ENCODE measurements at places on chromosomes 16 and 17.
A peak's percentile ranks its signal among the peaks of the same experiment; 100 is the strongest.

- no peak for DNase-seq
Measured at GRCh38 chr16:78553268-78554039, 454.0 kb downstream of the WWOX start.

DNA sequence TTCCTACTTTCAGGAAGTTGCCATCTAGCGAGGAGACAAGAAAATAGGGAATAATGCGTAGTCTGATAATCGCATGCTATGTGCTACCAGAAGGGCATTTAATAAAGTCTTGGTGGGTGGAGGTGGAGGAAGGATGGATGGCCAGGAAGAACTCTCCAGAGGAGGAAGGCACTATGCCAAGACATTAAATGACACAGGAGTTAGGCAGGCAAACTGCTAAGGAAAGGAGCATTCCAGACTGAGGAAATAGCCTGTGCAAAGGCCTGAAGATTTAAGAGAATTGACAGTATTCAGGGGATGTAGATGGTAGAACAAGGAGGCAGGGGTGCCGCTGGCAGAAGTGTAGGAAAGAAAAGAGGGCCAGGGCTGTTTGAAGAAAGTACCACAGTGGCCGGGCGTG is 19.3 kb upstream of the ARHGAP44 start:
- no peak for DNase-seq

DNA sequence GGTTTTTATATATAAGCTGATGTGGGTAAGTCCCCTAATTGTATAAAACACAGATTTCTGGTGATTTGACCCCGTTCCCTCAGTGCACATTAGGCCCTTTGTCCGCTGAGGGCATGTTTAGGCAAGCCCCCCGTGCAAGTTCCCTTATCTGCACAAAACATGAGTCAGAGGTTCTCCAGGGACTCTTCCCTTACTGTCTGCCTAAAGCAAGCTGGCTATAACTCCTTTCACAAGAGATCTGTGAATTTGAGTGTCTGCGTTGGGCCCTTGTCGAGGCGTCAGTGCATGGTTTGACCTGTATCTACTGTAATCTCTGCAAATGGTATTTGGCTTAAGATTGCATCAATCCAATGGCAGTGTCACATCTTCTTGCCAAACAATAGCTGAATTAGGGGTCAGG is 712.8 kb downstream of the CDH8 start:
- no peak for DNase-seq

- no peak for DNase-seq
Measured at GRCh38 chr16:17340804-17341203, 130.0 kb downstream of the XYLT1 start.

- DNase-seq, result no peak
Measured at GRCh38 chr17:75909812-75910274, 5.2 kb upstream of the MRPL38 start.

DNA sequence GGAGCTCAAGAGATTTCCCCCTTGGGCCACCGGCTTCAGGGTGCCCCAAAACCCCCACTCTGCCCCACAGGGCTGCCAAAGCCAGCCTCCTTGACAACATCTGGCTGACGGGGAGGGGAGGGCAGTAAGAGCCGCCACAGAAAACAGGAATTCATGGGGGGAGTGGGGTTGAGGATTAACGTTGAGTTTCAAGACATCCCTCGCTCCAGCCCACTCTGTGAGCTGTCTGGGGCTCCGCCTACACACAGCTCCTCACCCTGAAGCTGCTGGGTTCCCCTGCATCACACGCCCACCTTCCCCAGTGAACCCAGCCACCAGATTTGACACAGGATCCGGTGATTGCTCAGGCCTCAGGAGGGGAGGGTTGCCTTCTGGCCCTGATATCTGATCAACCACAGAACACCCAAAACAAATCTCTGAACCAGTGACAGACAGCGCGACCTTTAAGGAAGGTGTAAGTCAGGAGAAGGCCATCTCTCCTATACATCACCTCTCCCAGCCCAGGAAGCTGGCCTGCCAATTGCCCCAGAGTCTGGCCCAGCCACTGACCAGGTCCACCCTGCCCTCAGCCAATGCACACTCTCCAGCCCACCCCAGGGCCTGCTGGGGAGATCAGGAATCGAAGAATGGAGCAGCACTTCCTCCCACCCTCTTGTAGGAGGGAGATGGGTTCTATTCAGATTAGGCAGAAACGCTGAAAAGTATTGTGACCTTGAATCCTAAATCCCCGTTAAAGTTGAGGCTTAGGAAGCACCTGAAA is 132.1 kb downstream of the CLEC16A start:
- DNase-seq, result peak; percentile 79

DNA sequence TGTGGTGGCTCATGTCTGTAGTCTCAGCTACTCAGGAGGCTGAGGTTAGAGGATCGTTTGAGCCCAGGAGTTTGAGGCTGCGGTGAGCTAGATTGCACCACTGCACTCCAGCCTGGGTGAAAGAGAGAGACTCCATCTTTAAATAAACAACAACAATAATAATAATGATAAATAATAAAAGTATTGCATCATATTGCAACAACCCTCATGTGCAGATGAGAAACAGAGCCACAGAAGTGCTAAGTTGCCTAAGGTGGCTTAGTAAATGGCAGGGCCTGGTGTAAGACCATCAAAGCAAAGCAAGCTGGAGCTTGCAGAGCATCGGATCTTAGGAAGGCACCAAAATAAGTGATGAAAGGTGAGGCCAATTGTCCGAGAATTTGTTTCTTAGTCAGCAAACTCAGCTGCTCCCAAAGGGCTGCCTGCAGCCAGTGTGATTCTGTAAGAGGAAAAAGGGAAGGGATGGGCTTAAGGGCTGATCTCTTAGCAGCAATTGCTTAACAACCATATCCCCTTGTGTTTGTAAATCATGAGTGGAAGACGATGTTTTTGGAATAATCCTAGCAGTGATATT is 45.3 kb upstream of the HS3ST3A1 start:
- no peak for DNase-seq

DNA sequence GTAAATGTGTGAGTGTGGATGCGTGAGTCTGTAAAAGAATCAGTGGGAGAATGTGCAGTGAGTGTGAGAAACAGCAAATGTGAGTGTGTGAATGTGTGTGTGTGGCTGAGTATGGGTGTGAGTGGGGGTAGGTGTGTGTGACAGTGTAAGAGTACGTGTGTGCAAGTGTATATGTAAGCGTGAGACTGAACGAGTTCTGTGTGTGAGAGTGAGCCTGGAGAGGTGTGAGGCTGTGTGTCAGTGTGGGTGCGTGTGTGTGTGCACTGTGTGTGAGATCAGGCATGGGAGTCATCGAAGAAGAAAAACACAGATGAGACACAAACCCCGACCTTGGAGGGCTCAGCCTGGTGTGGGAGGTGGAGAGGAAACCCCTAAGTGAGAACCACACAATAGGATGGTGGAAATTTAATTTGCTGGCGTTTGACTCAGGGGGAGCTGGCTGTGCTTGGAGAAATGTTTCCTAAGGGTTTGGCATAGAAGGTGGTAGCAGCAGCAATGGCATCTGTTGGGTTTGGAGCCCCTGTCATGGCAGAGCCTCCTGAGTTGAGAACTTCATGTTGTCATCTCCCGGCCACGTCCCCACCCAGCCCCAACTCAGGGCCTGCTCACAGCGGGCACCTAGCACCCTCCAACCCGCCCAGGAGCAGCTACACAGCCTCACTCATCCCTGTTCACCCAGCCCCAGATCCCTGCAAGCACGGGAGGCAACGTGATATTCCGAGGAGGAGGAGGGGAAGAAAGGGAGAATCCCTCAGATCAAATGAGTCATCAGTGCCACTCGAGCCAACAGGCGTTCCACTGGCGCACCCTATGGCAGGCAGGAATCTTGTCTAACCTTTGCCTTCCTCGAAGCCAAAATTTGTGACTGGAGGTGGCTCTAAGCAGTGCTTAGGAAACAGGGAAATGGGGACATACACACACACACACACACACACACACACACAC is 14.3 kb upstream of the NUBP1 start:
- no peak for DNase-seq

- no peak for DNase-seq
Measured at GRCh38 chr17:2803386-2803785, 7.1 kb downstream of the RAP1GAP2 start.

DNA sequence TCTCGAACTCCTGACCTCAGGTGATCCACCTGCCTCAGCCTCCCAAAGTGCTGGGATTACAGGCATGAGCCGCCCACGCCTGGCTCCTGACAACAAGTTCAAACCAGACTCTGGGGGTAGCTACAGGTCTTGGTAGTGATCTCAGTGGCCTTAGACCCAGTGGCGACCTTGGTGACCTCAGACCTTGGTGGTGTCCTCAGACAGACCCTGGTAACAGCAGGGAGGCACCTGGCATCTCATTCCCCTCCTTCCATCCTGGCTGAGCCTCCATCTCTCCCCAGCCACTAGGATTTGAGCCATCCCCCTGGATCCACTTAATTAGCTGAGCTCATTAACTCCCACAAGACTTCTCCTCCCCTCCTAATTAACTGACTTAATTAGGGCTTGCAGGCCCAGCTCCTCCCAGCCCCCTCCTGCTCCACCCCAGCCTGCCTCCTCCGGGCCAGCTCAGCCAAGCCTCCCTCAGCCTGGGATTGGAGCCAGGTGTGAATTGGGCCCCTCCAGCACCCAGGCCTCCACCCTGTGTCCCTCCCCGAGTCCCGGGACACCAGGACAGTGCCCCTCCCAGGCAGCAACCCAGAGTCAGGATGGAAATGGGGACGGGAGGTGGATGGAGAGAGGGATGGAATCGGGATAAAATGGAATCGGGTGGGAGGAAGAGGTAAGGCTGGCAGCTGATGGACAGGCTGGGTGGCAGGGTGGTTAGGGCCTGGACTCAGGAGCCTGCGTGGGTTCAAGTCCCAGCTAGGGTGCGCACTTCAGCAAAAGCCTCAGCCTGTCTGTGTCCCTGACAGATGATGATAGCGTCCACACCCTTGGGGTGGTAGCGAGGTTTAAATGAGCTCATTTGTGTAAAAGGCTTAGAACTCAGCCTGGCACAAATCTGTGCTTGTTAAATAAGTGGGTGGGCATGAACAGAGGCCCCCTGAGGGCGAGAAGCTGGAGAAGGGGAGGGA is 11.2 kb upstream of the SBK1 start:
- DNase-seq, result no peak

DNA sequence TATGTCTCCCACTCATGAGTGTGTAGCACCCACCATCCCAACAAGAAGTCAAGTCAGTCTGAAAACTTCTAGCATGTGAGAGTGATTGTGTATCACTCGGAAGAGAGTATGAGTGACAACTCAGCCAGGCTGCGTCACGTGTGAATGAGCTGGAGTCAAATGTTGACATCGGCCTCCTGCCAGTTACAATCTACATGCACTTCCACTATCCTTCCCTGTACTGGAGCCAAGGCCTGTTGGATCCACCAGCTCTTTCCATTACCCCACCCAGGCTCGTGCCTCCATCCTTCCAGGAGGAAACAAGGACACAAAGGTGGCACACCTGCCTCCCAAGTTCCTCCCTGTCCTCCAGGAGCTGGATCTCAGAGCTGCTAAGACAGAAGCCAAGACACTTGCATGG is 64.5 kb downstream of the ASIC2 start:
- DNase-seq, result no peak

DNA sequence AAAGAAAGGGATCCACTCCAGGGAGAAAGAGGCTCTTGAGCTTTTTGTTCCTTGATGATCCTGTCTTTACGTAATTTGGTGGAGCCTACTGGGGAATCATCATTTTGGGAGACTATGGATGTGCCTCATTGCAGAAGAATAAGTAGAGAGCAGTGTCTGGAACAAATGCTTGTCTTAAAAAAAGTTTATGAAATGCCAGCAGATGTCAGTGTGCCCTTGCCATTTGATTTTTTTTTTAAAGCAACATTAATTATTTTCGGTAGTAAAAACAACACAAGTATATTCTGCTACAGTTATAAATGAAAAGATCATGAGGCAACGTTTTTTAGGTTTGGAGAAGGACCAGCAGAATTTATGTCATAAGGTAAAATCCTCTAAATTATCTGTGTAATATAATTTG is 934.8 kb upstream of the EEF2KMT start:
- DNase-seq, result no peak

DNA sequence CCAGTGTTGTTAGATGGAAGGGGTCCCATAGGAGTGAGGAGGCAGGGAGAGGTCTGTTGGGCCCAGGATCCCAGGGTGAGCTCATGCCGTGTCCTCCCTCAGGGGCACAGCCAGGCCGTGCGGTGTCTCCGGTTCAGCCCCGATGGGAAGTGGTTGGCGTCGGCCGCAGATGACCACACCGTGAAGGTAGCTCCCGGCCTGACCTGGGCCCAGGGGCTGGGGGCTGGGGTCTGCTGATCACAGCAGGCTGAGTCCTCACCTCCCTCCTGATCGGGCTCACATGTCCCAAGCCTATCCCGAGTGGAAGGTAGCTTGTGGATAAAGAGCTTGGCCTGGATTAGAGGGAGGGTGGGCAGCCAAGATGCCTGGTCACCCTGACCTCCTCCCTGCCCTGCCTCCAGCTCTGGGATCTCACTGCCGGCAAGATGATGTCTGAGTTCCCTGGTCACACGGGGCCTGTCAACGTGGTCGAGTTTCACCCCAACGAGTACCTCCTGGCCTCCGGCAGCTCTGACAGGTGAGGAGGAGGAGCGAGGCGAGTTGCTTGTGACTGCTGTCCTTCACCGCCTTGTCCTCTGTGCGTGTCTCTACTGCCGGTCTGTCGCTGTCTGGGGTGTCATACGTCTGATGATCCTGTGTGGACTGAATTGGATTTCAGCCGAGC is 16.1 kb downstream of the KATNB1 start:
- no peak for DNase-seq

- no peak for DNase-seq
Measured at GRCh38 chr16:77297996-77298395, 98.8 kb downstream of the SYCE1L start.

DNA sequence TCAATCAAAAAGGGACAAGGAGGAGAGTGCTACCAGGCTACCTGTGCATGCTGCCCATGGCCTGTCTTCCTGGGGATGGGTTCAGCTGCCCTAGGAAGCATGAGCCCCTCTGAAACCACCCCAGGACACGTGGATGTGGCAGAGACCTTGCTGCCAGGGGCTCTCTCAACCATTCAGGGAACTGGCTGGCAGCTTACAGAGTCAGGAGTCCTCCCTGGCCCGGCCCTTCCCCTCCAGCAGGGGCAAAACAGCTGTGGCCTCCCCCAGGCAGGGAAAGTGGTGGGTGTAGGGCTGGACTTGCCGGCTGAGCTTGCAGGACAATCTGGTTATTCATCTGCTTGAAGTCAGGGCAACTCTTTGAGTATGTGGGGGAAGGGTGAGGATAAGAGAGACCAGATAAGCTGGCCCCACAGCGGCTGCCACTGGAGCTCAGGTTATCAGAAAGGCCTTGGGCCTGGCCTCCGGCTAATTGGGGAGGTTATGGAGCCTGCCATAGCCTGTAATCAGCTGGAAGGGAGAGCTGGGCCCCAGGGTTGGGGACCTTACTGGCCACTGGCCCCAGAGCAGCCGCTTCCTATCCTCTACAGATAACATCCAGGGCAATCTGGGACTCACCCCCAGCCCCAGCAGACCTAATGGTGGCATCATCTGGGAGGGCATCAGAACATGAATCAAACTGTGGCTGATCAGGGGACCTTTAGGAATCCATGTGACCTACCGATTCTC is 5.6 kb upstream of the TBX2 start:
- DNase-seq, result no peak

- no peak for DNase-seq
Measured at GRCh38 chr16:79642652-79643051, 42.1 kb upstream of the MAF start.

GRCh38 chr16:64409783-64410210 is 712.1 kb downstream of the CDH11 start:
- DNase-seq, result no peak

- no peak for DNase-seq
Measured at GRCh38 chr16:4353675-4354074, 2.6 kb upstream of the PAM16 start.

GRCh38 chr17:80102664-80103448 is 1.5 kb downstream of the GAA start:
- no peak for DNase-seq

GRCh38 chr16:63613701-63614100 is 1508.2 kb downstream of the CDH11 start:
- DNase-seq, result no peak

Data from germinal center (tissue), 1 donor.